ENCODE measurements at places on chromosomes 16 and 17. TPM values are rescaled to one million over a fixed set of nuclear protein-coding genes. Genes with fewer than 3 reads are reported as not detected.

DNA sequence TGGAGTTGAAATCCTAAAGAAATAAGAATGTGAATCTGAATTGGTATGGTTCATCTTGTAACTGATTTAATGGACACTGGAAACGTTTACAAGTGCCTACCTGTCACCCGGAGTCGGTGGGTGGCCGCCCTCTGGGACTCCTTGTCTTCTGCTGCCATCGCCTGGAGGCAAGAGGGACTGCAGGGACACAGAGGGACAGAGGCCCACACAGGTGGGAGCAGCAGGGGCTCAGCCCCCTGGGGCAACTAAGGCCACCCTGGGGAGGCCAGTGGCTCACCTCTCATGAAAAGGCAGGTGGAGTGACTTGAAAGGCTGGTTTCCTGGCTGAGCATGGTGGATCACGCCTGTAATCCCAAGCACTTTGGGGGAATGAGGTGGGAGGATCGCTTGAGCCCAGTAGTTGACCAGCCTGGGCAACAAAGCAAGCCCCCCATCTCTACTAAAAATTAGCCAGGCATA lies 23.2 kb downstream of the TMEM92 start:
- H3K4me3 ChIP-seq = no peak overlapping the region
- H3K36me3 ChIP-seq = no peaks in the 10 kb centered on the region
- peak; percentile 81 for DNase-seq

DNA sequence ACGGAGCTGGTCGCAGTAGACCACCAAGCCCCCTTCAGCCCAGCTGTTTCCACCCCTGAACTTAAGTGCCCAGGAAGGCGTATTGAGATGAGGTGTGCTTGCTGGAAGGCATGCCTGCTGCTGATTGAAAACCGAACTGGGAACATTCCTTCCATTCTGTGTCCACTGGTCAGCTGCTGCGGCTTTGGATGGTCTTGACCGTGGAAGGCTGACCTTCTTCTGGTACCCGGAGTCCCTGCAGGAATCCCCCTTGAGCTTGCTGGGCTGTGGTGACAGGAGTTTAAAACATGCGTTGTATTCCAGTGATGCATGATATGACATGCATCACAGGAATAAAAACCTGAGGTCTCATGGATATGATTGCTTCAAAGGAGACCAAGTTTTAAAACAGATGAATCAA lies 31.4 kb downstream of the IL4R start:
- no peak overlapping the region for H3K27ac ChIP-seq
- DNase-seq = no peak
- no peaks in the 10 kb centered on the region for H3K36me3 ChIP-seq
- H3K4me1 ChIP-seq = no peaks in the 10 kb centered on the region

- no peak overlapping the region for H3K27ac ChIP-seq
- no peaks in the 10 kb centered on the region for H3K36me3 ChIP-seq
- no peaks in the 10 kb centered on the region for H3K27me3 ChIP-seq
- no peak overlapping the region for H3K4me3 ChIP-seq
- no peak for DNase-seq
These were observed 22.9 kb downstream of the PRCD start for GRCh38 chr17:76562734-76563148.

DNA sequence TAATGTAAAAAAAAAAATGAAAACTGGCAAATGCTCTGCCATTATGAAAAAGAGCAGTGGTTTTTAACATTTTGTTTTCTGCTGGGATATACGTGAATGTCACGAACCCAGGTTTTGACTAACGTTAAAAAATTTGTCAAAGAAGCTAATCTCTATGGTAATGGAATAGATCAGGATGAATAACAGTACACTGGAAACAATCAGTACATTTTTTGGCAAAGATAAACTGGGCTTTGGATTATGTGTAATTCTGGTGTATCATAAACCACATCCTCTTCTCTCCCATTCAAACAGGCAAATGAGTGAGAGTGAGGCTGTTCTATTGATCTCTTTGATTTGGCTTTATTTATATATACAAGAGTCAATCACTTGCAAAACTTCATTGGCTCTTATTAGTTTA lies 207.0 kb upstream of the IRX3 start:
- no peaks in the 10 kb centered on the region for H3K27me3 ChIP-seq
- H3K4me3 ChIP-seq = no peak overlapping the region
- no peak overlapping the region for H3K27ac ChIP-seq
- no peaks in the 10 kb centered on the region for H3K36me3 ChIP-seq
- no peaks in the 10 kb centered on the region for H3K4me1 ChIP-seq
- no peak for DNase-seq

DNA sequence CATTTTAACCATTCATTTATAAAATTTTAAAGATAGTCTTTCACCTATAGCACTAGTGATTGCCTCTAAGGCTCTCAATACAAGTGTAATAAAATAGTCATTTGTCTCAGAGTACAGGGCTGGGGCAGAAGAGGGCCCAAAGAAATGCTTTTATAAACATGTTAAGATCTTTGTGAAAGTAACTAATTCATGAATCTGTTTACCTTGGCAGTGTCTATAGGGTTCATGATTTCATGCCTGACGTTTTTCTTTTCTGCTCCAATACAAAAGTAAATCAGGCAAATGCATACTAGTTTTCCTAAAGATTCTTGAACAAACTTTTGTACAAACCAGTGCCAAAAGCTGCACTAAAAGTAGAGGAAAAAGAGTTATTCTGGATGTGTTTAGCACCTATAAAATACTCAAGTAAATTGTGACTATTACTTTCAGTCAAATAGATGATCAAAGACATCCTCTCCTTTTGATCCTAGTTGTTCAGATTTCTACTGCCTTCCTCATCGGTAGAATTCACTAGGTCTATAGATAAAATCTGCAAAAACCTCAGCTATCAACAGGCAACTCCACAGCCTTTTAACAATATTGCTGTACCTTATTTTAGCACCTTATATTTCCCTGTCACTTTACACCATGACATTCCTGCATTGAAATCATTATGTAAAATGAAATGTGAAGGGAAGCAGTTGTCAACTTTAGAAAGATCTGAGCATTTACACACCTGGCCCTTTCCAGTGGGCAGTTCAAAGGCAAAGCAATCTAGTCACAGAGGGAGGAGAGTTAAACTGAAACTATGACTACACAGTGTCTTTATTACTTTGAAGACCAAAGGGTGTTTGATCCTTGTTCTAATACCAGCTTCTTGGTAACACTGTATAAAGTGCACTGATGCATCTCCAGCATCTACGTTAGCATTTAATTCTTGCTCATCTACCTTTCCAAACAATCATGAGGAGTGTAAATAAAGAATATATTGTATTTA lies 100.0 kb upstream of the MED13 start:
- no peaks in the 10 kb centered on the region for H3K36me3 ChIP-seq
- DNase-seq = no peak
- no peak overlapping the region for H3K4me3 ChIP-seq
- H3K27ac ChIP-seq = no peak overlapping the region
- no peaks in the 10 kb centered on the region for H3K27me3 ChIP-seq
- H3K4me1 ChIP-seq = no peaks in the 10 kb centered on the region

The TBC1D16 gene
- 41.9 TPM for total RNA-seq

DNA sequence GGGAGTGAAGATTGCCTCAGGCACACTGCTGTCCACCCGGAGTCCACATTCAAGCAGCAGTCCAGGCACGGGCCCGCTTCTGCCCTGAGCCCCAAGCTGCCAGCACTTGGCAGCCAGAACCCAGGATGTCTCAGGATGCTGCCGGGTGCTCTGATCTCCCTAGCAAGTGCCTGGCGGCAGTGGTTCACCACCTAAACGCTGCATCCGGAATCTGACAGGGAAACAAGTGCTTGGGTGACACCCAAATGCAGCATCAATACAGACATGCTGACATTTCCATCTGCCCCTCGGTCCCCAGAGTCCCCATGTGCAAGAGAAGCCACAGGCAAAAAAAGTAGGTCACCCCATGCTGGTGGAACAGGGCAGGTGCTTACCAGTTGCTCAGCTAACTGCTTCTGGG lies 197.1 kb upstream of the RPL38 start:
- DNase-seq = no peak
- no peak overlapping the region for H3K27ac ChIP-seq
- no peak overlapping the region for H3K4me3 ChIP-seq
- H3K4me1 ChIP-seq = no peaks in the 10 kb centered on the region
- peaks cover 12% of the 10 kb centered on the region for H3K27me3 ChIP-seq

The HIC1 gene
- 20.5 TPM for total RNA-seq

- no peak overlapping the region for H3K4me3 ChIP-seq
- no peak for DNase-seq
- no peaks in the 10 kb centered on the region for H3K4me1 ChIP-seq
These were observed 972.9 kb upstream of the SOX9 start for GRCh38 chr17:71147906-71148305.

DNA sequence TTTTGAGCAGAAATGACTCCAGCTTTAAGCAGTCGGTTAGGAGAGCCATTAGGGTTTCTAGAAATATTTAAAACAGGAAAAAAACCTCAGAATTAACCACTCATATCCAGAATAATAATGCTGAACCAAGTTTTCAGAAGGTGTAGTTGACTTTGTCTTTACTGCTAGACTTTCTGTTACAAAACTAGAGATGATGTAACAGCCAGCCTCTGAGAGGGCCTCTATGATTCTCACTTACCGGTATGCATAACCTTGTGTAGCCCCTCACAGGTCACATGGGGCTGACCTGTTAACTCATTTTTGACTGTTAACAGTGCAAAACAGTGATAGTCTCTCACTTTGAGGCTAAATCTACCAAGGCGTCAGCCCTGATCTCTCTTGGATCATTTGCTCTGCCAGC lies 74.3 kb downstream of the TEX14 start:
- no peak for DNase-seq
- H3K36me3 ChIP-seq = no peaks in the 10 kb centered on the region
- H3K4me3 ChIP-seq = no peak overlapping the region
- no peaks in the 10 kb centered on the region for H3K4me1 ChIP-seq

The CTRB2 gene
- not detected for total RNA-seq

GRCh38 chr16:52948946-52949345 lies 103.8 kb downstream of the CHD9NB start:
- no peaks in the 10 kb centered on the region for H3K4me1 ChIP-seq
- no peaks in the 10 kb centered on the region for H3K36me3 ChIP-seq
- H3K27me3 ChIP-seq = no peaks in the 10 kb centered on the region
- no peak for DNase-seq
- H3K27ac ChIP-seq = no peak overlapping the region

DNA sequence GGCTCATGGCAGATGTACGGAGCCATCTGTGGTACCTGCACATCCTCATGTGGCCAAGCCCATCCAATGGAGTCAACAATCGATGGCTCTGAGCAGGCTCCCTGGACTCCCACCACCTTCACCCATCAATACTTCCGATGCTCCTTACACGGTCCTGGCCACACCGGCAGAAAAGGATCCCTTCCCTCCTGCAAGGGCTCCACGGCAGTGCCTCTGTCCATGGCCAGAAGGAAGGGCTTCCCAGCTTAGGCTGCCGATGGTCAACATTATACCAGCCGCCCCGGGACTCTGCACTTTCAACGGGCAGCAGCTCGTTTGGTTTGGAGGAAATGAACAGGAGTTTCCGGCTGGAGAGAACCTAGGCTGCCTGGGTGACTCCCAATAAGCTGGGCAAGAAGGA lies 13.2 kb downstream of the SLX4 start:
- H3K4me3 ChIP-seq = no peak overlapping the region
- no peaks in the 10 kb centered on the region for H3K36me3 ChIP-seq
- H3K27ac ChIP-seq = no peak overlapping the region
- no peaks in the 10 kb centered on the region for H3K27me3 ChIP-seq
- H3K4me1 ChIP-seq = no peaks in the 10 kb centered on the region
- no peak for DNase-seq

The TAC4 gene
- not detected for total RNA-seq

The HS3ST3A1 gene
- 3.1 TPM for total RNA-seq

The ALDH3A1 gene
- total RNA-seq = 12.8 TPM

GRCh38 chr17:70772761-70773160 lies 603.4 kb downstream of the KCNJ2 start:
- H3K4me1 ChIP-seq = no peaks in the 10 kb centered on the region
- no peaks in the 10 kb centered on the region for H3K27me3 ChIP-seq
- no peak overlapping the region for H3K27ac ChIP-seq
- no peak overlapping the region for H3K4me3 ChIP-seq
- DNase-seq = no peak

The CCDC47 gene
- 90.8 TPM for total RNA-seq

- no peaks in the 10 kb centered on the region for H3K4me1 ChIP-seq
- no peak for DNase-seq
- H3K27me3 ChIP-seq = no peaks in the 10 kb centered on the region
- no peak overlapping the region for H3K27ac ChIP-seq
These were observed 322.0 kb downstream of the MAF start for GRCh38 chr16:79278506-79278905.

DNA sequence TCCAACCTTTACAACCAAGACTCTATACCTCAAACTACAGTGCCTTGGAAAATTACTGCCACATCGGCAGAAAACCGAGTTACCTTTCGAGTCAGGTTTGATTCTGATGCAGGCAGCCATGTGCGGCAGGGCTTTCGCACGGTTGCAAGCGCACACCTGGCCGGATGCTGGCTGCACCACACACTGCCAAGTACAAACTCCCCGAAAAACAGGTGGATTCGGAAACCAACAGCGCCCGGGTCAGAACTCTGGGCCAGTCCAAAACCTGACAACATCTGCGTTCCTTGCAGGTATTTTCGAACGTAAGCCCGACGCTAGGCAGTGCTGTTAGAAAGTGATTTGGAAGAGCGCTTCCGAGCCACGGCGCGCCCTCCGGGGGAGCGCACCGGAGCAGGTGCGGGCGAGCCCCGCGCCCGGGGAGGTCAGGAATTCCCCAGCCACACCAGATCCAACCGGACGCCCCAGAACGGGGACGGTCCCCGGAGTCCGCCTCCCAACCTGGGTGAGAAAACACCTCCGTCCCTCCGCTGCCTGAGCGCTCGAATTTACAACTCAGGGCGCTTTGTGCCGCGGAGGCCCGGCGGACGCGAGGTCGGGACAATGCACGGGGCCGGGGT lies 1.2 kb downstream of the USP7 start:
- H3K27ac ChIP-seq = peak overlapping the region; percentile 71
- peak overlapping the region; percentile 71 for H3K4me3 ChIP-seq
- DNase-seq = no peak
- no peaks in the 10 kb centered on the region for H3K36me3 ChIP-seq
